ENCODE measurements at places on chromosomes 13 and 19. TPM values are rescaled to one million over a fixed set of nuclear protein-coding genes. Genes with fewer than 3 reads are reported as not detected.

The ZNF507 gene
- 22.8 TPM for total RNA-seq

DNA sequence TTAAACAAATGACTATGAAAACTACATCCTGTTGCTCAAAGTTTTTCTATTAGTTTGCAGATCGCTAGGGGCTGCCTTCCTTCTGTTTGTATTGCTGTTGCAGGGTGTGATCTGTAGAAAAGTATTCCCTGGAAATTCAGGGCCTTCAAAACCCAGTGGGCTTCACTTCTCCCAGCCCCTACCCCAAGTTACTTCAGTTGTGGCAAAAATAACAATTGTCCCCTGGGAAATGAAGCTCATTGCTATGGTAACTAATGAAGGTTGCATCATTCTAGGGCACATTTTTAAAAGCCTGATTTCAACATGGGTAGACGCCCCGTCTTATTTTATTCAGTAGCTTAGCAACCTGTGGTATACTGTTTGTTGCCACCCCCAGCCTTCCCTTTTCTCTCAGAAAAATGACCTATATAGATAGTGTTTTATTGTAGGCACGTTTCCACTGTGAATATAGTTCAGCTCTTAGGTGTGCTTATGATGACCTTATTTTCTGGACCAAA, 60.9 kb downstream of the WDFY2 start:
- peak; percentile 78 for DNase-seq

DNA sequence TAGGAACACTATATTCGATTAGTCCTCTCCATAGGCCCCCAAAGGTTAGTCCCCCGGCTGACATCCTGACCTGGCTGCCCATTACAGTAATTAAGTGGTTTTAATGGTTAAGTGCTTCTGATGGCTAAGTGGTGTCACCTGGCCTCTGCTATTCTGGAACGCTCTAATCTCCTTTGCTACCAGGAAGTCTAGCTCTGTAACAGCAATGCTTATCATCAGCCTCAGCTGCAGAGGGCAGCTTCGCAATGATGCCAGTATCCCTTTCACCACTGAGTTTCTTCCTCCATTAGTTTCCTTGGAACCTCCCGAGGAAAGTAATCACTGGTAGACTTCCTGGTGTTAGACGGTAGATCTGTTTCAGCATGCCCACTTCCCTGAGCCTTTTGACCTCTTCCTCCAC, 8.6 kb upstream of the RNF6 start:
- no peak for DNase-seq

- DNase-seq = peak; percentile 52
These were observed 231.5 kb upstream of the KLHL1 start for GRCh38 chr13:70339738-70340137.

DNA sequence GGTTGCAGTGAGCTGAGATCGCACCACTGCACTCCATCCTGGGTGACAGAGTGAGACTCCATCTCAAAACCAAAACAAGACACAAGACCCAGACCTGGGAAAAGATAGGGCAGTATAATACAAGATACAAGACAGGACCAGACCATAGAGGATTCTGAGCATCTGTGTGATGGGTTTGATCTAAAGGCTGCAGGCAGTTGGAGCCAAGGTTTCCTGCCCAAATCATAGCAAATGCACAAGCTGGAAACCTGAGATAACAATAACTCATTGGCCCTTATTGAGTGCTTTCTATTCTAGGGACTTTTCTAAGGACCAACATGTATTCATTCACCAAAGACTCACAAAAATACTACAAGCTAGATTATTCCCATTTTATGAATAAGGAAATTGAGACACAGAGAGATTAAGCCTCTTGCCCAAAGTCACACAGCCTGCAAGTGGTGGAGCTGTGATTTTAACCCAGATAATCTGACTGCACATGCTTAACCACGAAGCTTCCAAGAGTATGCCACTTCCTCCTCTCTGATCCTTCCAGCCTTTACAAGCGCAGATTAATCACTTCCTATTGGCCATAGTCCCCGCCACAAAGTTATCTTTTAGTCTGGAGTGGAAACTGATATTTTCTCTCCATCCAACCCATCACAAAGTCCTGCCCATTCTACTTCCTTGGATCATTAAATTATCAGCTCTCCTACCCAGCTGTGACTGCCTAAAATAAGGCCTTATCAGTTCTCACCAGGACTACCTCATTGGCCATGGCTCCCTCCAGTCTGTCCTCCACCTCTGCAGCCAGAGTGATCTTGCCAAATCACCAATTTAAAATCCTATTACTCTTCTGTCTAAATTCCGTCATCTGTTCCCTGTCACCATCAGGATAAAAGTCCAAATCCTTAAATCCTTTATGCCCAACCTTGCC, 147.2 kb downstream of the FLT1 start:
- DNase-seq = no peak
